ENCODE measurements at places on chromosomes 1 and 21.

- no peak for DNase-seq
Observed at GRCh38 chr1:12344596-12345349, 114.9 kb downstream of the VPS13D start.

DNA sequence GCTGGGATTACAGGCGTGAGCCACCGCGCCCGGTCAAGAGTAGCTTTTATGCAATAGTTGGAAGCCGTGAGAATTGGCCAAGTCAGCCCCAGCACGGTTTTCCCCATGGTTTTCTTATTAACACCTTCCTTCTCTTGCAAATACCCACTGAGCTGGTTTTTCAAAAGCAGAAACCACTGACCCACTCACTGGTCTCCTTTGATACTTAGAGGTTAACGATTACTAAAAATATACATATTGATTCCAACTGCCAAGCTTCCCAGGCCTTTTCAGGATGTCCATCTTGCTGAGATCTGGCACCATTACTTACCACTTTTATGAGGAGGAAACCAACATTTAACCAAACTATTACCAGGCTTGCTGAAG, 25.9 kb upstream of the TARDBP start:
- no peak for DNase-seq

GRCh38 chr1:32741413-32742198, 39.0 kb upstream of the SYNC start:
- no peak for DNase-seq

- no peak for DNase-seq
Observed at GRCh38 chr1:196481616-196482015, 126.6 kb downstream of the KCNT2 start.

DNA sequence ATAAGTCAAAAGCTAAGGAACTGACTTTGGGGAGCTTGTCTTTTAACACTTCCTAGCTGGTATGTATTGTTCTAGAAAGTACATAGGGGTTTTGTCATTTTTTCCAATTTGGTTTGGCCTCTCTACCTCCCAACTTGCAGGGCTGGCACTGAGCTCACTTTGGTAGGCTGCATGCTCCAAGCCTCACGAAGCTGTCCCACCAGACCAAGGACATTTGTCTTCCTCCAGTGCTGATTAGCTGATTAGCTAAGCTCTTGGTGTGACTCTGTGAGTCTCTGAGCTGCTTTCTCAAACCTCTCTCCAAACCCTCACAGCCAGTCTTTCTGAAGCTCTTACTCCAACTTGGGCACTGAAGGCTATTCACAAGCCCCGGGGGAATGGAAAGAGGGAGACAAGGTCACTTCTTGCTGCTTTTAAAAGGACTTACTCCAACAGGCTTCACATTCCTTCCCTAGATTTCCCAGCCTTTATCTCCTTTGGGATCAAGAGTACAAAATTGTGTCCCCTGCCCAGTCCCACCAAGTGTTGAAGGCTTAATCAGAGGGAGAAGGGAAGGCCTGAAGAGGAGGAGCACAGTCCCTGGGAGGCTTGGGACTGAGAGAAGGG, 893 bp upstream of the CFAP45 start:
- DNase-seq: no peak

DNA sequence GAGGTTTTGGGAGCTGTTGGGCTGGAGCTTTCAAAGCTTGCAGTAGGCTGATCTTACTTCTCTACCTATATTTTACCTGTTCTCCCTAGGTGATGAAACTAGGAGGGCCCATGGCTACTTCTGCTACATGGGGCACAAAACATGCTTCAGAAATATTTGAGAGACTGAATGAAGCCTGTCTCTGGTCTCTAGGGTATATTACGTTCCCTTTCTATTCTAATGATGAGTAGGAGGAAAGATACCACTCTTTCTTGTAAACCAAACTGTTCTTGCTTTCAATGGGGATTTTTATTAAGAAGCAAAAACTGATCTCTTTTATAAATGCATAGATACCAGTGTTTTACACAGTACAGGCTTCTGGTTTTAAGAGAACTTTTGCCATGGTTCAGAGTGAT, 103.1 kb downstream of the GALNT2 start:
- no peak for DNase-seq

GRCh38 chr1:200247518-200247917, 162.3 kb downstream of the ZNF281 start:
- no peak for DNase-seq

DNA sequence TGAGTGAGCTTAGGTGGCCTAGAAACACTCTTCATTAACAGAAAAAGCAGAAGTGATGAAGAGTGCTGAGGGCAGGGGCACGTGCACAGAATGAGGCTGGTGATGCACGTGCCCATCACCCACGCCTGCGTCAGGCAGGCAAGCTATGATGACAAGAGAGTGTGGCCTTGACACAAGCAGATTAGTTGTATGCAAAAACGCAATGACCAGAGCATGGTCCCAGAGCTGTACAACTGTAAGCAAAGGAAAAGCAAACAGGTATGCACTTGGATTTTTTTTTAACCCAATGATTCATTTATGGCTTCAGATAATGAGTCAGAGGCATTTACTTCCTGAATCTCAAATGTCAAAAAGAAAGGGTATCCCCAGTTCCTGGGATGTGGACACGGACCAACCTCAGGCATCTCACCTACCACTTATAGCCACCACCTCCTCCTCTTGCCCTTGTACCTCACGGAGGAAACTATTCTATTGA, 9.1 kb upstream of the TMEM61 start:
- no peak for DNase-seq

GRCh38 chr1:24928689-24929397, 1.2 kb downstream of the RUNX3 start:
- no peak for DNase-seq

DNA sequence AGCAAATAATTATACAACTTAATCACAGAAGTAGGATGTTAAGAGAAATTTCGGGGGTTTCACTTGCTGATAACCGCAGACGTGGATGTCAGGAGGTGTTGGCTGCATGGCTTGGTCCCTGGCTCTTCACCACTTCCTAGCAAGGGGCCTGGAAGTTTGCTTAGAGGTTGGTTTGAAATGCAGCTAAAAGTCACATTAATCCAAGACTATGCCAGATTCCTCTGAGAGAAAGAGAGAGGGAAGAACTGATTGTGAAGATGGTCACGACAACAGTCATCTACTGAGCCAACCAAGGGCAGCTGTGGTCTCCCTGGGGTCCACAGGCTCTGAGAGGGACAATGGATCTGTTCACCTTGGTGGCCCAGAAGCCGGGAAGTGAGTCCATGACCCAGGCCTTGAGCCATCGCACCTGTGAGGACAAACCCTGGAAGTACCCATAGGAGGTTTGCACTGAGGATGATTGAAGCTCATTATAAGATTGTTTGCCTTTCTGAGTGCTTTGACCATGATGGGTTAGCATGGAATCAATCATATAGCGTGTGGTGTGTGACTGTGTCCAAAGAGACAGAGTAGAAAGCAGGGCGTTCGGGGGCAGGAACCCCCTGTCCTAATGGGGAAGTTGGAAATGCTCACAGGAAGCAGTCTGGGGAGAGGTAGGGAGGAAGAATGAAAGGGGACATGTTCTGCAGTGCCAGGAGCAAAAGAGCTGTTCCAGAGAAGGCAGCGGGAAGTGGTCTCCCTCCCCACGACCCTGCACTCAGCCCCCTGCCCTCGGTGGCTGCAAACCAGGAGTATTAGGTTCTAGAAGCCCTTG, 47.1 kb downstream of the UMODL1 start:
- no peak for DNase-seq

- DNase-seq: no peak
Observed at GRCh38 chr1:34075576-34075975, 89.5 kb downstream of the CSMD2 start.

DNA sequence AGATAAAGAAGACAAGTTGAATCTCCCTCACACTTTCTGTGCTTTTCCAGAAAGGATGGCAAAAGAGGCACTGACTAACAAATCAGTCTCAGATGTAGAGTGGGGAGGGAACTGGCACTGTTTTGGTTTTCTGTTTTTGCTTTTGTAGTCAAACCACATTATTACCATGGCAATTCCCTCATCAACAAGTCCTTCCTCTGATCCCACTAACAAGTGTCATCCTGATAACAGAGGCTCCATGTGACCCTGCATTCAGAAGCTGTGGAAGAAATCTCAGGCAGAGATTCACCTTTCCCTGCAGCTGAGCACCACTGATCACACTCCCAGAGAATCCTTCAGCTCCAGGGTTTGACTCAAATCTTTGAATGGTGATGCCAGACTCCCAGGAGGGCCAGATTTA, 203.4 kb downstream of the TNR start:
- no peak for DNase-seq

GRCh38 chr1:85366391-85367170, 90.1 kb upstream of the BCL10 start:
- DNase-seq: no peak

DNA sequence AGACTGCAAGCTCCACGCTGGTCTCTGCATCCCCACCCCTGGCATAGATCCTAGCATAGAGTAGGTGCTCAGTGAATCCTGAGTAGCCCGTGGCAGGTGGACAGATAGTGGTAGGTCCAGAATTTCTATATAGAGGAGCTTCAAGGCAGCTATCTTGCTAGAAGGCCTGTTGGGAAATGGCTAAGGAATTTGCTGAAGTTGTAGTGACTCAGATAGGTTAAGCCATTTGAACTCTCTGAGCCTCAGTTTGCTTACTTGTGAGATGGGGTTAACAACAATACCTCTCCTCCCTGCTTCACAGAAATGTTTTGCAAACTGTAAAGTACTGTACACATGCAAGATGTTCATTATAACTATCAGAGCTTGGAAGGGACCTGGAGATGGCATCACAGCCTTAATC, 23.4 kb upstream of the EPHB2 start:
- no peak for DNase-seq

GRCh38 chr1:21509351-21510112, at the start of gene ALPL:
TSS of gene ALPL (plus strand) at chr1:21509423. CDS start at chr1:21554082, 44,659 bp downstream.
- DNase-seq: no peak

GRCh38 chr1:184810735-184811343, 56.2 kb upstream of the EDEM3 start:
- no peak for DNase-seq

DNA sequence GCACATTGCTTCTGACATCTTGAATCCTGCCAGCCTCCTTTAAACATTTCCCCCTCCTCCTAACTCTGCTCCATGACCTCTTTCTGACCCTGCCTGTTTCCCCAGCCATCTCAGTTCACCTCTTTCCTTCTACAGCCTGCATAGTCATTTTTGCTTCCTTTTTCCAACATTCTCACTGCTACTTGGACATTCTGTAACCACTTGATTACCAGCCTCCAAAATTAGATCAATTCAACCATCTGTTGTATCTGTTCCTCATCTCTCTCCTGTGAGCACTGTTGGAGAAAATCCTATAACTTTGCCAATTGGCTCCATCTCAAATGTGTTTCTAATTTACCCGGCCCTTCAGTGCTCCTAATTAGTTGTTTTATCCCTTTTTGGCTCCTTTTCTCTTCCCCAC, 27.5 kb upstream of the GPR88 start:
- DNase-seq: no peak

- no peak for DNase-seq
Observed at GRCh38 chr1:33273961-33274371, 17.7 kb downstream of the ZNF362 start.

DNA sequence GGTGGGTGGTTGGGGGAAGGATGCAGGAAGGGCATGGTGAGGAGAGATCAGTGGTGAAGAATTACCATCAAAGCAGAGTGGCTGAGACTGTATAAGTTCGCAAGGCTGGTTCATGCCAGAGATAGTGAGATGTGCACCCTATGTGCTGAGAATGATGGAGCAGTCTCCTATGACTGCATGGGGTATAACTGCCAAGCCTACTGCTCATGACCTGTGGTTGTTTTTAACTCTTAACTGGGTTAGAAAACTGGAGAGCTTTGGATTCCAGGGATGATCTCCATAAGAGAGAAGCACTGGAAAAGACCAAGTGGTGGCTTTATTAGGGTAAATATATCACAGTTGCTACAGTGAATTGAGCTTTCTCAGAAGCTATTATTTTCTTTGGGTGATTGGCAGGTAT, 16.2 kb downstream of the WNT2B start:
- DNase-seq: no peak

DNA sequence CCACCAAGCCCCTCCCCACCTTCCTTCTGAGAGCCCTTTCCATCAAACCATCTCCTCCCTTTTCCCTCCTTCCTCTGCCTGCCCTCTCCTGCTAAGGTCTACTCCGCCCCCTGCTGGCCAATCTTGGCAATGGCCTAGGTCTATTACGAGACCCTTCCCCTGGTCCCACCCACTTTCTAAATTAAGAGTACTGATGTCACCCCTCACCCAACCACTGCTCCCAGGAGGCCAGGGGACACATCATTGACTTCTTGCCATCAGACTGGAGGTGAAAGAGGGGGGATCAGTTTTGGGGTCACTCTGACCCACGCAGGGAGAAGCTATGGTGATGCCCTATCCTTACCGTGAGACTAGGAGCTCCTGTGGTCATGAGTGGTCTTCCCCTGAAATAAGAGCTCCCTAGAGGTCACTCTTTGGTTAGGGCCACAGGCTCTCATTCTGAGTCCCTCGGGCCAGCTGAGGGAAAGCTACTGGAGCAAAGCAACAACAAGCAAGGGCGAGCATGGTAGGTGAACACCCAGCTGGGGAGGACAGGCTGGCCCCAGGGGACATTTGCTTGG, 34.6 kb upstream of the S100A7 start:
- DNase-seq: peak; percentile 60

DNA sequence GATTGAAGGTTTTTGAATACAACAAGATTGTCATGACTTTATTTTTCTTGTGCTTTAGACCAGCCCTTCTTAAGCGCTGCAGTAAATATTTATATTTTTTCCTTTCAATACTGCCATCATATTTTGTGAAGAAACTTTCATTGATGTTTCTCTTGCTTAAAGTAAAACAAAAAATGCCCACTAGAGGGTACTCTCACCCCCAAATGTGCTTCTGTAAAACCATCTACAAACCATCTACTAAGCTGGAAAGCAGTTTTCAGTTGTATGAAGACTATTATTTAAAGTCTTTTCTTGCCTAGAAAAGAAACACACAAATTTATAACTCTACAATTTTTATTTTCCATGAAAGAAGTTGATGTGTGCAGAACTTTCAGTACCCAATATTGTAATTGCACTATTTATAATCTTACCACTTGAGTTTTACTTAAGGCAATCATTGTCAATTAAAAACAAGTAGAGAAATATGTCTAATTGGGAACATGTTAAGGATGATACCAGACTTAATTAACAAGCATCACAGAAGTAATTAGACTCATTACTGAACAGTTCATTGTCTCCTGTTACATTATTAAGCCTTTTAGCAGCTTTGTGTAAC, 10.7 kb downstream of the LEPR start:
- DNase-seq: no peak

DNA sequence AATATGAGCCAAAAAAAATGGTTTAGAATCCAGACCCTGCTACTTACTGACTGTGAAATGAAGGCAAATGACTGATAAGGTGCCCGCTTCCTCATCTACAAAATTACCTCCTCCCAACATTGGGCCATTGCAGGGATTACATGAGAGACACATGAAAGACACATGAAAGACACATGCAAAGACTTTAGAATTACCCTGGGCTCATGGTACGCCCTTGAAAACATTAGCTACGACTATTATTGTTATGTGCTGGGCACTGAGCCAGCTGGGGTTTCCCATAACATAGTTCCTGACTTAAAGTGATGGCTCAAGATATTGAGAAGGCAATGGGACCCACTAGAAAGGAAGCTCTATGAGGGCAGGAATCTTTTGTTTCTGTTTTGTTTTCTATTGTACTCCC, 43.7 kb upstream of the KANK4 start:
- no peak for DNase-seq

Data from stimulated activated CD8-positive, alpha-beta memory T cell treated with anti-CD3 and anti-CD28 coated beads, Interleukin-4, amount 100 ng/mL, for 1 hour (primary cell).